ENCODE measurements at places on chromosomes 5 and 9.

- DNase-seq, result no peak
Measured at GRCh38 chr9:120464176-120464886, 115.6 kb downstream of the CDK5RAP2 start.

GRCh38 chr9:91954841-91955471 is 4.9 kb upstream of the ROR2 start:
- DNase-seq, result peak; percentile 92

DNA sequence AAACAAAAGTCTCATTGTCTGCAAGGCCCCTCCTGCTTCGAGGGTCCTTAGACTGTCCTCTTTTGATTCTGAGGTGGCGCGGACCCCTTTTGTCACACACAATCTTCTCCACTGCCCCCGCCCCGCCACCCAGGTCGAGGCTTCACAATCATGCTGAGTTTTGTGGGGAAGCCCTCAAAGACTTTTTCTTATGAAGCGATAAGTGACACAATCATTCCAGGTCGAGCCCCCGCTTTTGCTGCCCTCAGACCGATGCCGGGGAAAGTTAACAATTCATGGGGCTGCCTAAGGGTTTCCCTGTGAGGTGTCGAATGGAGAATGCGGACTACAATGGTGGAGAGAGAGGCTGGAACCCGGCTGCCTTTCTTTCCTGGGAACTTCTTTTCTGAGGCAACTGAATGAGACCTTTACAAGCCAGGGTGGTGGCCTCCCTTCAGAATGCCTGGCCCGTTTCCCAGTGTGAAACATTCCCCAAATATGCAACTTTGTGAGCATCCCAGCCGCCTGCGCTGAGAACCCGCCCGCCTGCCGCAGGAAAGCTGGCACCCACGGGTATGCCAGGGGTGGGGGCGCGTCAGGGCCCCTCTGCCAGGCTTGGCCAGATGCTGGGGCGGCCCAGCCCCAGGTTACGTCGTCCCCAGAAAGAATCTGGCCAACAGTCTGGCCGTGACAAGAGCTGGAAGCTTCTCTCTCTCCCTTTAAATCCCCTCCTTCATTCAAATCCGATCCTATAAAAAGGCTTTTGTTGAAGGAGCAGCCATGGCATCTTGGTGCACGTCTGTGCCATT is 71.9 kb downstream of the MAP1B start:
- DNase-seq, result peak; percentile 94

GRCh38 chr5:114308508-114308907 is 53.4 kb upstream of the KCNN2 start:
- DNase-seq, result peak; percentile 18

GRCh38 chr5:151030379-151030778 is 10.0 kb downstream of the GPX3 start:
- DNase-seq, result no peak

DNA sequence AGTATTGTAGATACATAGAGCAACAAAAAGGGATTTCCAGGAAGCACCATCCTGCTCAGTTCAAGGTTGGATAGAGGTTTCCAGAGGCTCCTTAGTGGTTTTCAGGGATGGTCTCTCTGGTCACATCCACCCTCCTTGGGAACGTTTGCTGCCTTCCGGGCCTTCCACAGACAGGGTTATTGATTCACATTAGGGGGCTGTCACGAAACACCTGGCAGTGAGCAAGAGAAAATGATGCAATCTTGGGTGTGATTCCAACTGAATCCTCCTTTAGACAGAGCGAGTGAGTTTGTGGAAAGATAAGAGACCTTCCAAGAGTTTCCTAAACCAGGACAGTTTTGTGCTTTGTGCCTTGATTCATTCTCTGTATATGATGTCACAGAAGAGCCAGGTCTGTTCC is 43.8 kb upstream of the CTSL start:
- DNase-seq, result no peak

- DNase-seq, result peak; percentile 94
Measured at GRCh38 chr5:77851176-77852067, 75.3 kb upstream of the TBCA start.

DNA sequence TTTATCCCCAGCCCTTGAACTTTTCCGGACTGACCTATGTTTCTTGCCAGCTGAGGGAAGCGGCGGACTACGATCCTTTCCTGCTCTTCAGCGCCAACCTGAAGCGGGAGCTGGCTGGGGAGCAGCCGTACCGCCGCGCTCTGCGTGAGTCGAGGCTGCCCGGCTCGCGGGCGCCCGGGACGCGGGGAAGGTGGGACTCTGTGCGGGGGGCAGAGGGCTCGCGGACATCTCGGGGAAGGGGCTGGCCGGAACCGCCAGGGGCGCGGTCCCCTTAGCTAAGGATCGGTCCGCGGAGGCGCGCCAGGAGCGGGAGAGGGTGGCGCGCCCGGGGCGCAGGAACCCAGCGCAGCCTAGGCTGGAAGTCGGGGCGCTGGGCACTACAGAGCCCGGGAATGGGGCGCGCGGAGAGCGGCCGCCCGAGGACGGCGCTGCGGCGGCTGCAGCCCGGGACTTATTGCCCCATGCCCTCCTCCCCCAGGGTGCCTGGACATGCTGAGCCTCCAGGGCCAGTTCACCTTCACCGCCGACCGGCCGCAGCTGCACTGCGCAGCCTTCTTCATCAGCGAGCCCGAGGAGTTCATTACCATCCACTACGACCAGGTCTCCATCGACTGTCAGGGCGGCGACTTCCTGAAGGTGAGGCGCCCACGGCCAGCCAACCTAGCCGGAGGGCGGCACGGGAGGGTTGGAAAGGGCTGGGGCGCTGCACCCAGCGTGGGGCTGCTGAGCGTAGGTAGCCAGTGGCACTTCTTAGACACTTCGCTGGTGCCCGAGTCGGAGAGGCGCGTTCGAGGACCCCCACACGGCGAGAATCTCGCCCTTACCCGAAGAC is 922 bp downstream of the CRHBP start:
- DNase-seq, result peak; percentile 58

DNA sequence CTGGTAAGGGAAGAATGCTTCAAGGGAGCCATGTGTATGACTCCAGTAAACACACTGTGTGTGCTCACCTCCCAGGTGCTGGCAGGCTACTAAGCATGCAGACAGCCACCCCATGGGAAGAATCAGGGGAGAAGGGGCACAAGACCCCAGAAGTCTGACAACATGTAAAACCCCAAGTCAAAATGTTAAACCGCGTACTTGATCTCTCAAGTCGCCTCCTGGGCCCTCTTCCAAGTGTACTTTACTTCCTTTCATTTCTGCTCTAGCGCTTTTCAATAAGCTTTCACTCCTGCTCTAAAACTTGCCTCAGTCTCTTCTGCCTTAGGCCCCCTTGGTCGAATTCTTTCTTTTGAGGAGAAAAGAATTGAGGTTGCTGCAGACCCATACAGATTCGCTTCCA is 31.3 kb downstream of the DAPK1 start:
- no peak for DNase-seq

DNA sequence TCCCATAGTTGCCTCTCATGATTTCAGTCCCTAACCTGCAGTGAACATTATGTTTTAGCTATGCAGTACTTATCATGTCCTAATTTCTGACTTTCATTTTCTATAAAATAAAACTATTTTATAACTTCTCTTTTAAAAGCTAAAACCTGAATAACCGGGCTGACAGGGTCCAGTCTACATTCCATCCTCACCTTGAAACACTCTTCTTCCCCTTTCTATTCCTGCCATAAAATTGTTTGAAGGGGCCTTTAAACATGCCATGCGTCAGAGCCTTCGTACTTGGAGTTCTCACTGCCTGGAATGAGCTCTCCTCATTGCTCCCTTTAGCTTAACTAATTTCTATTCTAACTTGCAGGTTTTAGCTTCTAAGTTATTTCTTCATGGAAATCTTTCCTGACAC is 143.0 kb upstream of the PRLR start:
- DNase-seq, result no peak

- no peak for DNase-seq
Measured at GRCh38 chr5:141965071-141965470, 3.8 kb upstream of the RNF14 start.

DNA sequence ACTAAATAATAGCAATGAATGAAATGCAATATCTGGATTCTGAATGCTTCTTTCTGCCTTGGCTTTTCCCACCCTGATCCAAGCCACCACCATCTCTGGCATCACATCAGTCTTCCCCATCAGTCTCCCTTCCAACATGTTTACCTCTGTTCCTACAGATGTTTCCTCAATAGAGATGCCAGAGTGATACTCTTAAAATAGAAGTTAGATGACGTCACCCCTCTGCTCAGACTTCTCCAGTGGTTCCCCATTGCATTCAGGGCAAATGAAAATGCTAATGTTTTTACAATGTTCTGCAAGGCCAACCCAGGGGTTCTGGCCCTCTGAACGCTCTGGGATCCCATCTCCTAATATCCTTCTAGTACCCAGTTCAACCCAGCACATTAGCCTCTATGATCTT is 305.8 kb downstream of the TRIM32 start:
- no peak for DNase-seq

GRCh38 chr9:20054734-20055133 is 265.9 kb upstream of the SLC24A2 start:
- no peak for DNase-seq

DNA sequence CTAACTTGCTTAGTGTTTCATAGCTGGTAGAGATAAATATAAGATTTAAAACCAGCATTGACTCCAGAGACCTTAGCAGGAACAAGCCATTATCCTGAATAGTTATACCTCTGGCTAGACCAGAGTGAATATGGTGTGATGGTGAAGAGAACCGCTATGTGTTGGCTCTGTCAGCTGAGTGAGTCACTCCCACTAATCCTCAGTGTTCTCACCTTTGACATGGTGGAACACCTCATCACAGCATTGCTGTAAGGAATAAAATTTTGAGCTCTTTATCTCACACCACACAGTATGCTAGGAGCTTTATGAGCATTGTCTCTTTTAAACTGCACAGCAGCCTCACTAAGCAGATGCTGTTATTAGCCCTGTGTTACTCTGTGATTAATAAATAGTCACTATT is 90.7 kb upstream of the DHFR start:
- DNase-seq, result no peak

- peak; percentile 55 for DNase-seq
Measured at GRCh38 chr9:134518004-134518606, 123.5 kb upstream of the COL5A1 start.

DNA sequence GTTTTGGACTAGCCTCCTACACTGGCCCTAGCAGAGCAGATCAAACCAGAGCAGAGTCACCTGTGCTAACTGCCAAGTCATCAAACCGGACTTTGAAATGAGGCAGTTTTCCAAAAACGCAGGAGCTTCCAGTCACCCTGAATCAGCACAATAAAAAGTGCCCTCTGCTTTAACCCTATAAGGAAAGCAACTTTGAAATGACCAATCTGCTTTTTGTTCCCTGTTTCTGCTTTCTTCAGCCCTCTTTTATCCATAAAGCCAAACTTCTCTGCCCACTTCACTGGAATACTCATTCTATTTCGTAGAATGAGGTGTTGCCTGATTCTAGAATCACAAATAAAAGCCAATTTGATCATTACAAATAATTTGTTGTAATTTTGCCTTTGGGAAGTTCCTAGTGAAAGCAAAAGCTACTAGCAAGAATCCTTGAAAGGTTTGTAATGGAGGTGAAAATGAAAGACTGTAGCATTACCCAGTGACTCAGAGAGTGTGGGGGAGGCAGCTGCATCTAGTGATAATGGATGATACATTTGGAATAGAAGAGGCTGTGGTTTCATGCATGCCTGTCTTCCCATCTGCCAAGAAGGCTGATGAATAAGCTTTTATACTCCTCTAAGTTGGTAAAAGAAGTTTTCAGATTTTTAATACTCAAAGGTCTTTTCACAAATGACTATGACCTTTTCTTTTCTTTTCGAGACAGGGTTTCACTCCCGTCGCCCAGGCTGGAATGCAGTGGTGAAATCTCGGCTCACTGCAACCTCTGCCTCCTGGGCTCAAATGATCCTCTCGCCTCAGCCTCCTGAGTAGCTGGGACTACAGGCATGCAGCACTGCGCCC is 14.9 kb downstream of the SPAAR start:
- peak; percentile 95 for DNase-seq

GRCh38 chr9:34550681-34551270 is 28.0 kb upstream of the ENHO start:
- DNase-seq, result peak; percentile 81

- no peak for DNase-seq
Measured at GRCh38 chr5:77431286-77431685, 60.8 kb downstream of the WDR41 start.

DNA sequence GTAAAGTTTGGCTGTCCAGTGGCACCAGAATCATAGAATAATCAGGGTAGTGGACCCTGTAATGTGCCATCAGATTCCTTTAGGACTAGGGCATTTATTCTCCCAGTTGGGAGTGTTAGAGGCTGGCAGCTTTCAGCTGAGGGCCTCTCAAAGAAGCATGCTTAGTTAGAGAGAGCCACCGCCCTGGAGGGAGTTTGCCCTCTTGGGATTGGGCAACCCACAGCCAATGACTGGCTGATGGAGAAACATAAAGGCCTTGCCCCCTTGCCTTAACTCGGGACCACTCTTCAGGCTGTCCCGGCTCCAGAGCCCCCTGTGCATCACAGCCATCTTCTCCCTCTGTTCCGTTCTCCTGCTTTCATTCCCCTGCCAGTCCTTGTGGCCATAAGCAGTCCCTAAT is 20.5 kb upstream of the IFNK start:
- no peak for DNase-seq

- DNase-seq, result peak; percentile 86
Measured at GRCh38 chr9:88747768-88748167, 212.8 kb downstream of the NXNL2 start.

DNA sequence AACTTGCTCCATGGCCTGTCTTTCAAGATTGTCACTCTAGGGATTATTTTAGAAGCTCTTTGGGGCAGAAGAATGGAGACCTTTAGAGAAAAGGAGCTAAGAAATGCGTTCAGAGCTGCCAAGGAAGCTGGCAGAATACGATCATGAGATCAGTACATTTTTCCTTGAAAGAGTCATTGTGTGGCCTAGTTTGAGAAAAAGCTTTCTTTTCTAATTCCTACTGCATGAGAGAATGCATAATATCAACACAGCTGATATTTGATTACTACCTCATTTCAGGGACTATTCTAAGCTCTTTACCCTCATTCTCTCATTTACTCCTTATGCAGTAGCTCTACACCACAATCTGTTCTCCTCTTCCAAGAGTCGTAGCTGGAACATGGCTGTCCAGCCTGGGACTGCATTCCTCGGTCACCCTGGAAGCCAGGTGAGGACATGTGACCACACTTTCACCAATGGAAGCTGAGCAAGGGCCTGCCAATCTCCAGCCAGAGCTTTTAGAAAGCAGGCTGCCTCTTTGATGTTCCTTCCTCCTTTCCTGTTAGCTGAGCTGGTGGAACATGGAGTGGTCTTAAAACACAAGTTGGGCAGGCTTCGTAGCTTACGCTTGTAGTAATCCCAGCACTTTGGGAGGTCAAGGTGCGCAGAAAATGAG is 99.3 kb upstream of the LHFPL2 start:
- DNase-seq, result peak; percentile 90

DNA sequence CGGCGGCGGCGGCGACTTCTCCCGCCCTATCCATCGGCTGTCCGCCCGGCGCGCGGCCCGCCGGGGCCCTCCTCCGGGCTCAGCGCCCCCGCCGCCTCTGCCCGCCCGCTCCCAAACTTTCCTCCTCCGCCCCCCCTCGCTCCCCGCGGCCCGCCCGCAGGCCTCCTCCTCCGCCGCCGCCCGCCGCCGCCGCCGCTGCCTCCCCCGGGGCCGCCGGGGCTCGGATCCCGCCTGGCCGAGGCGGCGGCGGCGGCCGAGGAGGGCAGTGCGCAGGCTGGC is 460 bp upstream of the PBX3 start:
- no peak for DNase-seq
